ENCODE measurements at places on chromosomes 5 and 9. TPM values are rescaled to one million over a fixed set of nuclear protein-coding genes. Genes with fewer than 3 reads are reported as not detected.

The SV2C gene
- total RNA-seq, result 0.02 TPM

The ADGRV1 gene
- 0.05 TPM for total RNA-seq

The AK8 gene
- total RNA-seq, result 0.10 TPM

The GABRA1 gene
- total RNA-seq, result not detected

The TLX3 gene
- total RNA-seq, result not detected

The GFI1B gene
- not detected for total RNA-seq

The IFNB1 gene
- 0.26 TPM for total RNA-seq

The UNC13B gene
- total RNA-seq, result 3.6 TPM

The ARL14EPL gene
- total RNA-seq, result not detected

The NUDT12 gene
- total RNA-seq, result 2.1 TPM

The ORM2 gene
- not detected for total RNA-seq

The FGD3 gene
- 47.7 TPM for total RNA-seq

GRCh38 chr5:37816331-37816730 lies 23.5 kb downstream of the GDNF start:
- DNase-seq, result no peak

- no peak for DNase-seq
Measured at GRCh38 chr9:130532426-130533080, 46.8 kb upstream of the FUBP3 start.

GRCh38 chr5:145661737-145662485 lies 173.2 kb downstream of the PRELID2 start:
- no peak for DNase-seq

GRCh38 chr9:112765281-112765680 lies 14.7 kb downstream of the SNX30 start:
- no peak for DNase-seq

- no peak for DNase-seq
Measured at GRCh38 chr5:79793722-79794121, 104.1 kb downstream of the CMYA5 start.

- no peak for DNase-seq
Measured at GRCh38 chr5:56616454-56617160, 198.7 kb upstream of the MAP3K1 start.

DNA sequence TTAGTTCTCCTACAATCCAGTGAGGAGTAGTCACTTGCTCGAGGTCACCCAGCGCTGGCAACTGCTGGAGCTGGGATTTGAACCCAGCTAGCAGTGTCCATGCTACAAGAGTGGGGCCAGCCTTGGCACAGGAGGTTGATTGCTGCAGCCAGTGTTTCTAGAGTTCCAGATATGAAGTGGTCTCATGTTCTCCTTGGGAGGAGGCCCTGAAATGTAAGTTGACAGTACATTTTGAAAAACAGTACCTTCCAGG lies 802 bp downstream of the CCDC107 start:
- DNase-seq, result peak; percentile 42

GRCh38 chr5:93572101-93572607 lies 8.9 kb downstream of the NR2F1-AS1 start:
- no peak for DNase-seq

GRCh38 chr5:30112867-30113266 lies 1080.6 kb upstream of the CDH6 start:
- DNase-seq, result no peak

DNA sequence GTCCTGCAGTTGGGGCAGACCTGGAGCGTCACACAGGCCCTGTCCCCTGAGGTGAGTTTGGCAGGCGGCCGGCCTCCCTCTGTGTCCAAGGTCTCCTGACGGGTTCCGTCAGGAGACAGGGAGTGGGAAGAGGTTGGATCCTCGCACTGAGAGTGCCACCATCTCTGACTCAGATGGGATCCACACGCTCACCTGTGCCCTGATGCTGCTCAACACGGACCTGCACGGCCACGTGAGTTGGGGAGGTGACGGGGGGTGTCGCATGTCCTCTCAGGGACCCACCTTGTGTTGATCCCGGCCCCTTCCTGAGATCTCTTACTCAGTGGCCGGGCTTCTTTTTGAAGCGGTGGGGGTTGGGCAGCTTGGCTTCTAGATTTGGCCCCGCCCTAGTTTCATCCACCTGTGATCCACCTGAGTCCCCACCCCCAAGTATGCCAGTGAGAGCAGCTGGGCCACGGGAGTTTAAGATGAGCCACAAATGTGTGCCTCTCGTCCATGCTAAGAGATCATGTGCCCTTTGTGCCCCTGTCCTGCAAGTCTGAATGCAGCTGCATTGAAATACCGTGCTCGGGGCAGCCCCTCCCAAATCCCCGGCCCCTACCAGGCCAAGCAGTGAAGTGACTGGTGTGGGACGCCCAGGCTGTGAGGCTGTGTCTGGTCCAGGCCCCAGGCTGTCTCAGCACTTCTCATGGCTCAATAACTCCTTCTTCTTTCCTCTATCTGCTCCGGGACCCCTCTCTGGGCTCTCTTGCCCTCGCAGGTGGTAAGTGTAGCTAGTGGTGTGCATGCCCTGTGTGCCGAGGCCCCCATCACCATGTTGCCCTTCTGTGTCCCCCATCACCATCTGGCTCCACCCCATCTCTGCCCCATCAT lies 27.2 kb downstream of the PSD2 start:
- no peak for DNase-seq

DNA sequence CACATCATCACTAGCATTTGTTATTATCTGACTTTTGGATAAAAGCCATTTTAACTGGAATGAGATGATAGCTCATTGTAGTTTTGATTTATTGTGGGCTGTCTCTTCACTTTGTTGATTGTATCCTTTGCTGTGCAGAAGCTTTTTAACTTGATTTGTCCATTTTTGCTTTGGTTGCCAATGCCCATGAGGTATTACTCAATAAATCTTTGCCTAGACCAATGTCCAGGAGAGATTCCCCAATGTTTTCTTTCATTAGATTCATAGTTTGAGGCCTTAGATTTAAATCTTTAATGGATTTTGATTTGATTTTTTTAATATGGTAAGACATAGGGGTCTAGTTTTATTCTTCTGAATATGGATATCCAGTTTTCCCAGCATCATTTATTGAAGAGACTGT lies 28.8 kb upstream of the SMARCA2 start:
- no peak for DNase-seq

DNA sequence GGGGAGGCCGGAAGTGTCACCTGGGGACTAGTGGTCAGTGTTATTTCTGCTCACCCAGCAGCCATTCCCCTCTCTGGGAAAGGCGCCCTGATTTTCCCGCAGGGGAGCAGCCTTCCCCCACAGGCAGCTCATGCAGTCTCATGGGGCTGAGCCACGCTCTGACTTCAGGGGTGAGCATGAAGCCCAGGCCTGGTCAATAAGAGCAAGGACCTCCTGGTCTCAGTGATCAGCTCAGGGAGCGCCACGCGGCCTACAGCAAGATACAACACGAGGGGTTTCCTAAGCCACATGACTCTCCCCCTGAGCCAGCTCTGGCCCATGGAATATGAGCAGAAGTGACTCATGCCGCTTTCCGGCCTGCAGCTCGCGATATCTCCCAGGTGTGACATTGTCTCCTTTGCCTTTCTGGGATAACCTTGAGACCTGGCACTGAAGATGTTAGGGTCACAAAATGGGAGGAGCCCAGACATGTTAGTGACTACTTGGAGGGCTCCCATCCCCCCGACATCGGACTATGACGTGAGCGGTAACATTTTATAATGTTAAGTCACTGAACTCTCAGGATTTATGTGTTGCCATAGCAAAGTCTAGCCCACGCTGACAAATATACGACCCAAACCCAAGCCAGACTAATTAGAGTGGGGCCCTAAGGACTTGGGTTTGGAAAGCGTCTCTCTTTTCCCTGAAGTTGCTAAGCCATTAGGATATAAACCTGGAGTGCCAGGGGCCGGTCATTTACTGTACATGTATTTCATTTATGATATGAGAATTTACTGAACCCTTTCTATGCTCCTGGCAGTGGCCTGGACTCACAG lies 46.5 kb upstream of the GFPT2 start:
- DNase-seq, result no peak

DNA sequence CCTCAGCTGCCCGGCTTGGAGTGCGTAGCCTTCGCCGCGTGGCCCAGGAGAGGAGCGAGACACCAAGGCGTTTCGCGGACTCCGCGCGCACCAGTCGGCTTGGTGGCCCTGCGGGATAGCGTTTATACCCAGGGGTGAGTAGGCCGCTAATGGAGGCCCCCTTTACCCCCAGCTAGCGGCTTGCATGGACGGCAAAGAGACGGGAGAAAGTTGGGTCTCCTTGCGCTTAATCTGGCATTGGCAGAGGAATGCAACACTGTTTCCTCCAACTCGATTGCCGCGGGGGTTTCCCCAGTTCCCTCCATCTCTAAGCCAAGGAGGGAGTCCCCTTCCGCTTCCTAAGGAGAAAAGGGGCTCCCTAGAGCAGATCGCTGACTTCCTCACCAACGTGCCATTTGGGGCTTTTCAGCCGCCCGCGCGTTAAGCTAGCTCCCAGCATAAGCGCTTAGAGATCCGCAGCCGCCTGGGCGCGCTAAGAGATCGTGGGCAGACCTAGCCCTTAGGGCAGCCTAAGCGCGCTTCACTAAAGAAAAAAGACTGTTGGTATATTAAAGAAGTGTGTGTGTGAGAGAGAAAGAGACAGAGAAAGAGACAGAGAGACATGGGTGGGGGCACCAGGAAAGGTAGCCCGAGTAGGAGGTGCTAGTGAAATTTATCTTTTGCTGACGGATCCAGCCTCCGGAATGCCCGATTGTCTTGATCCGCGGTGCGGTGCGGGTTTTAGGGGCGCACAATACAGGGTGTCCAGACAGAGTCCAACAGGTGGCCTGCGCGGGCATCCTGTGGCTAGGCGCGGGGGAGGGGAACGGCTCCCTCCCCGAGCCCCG lies 597.9 kb upstream of the SGCD start:
- no peak for DNase-seq

GRCh38 chr5:95102080-95102479 lies 182.8 kb downstream of the MCTP1 start:
- no peak for DNase-seq

DNA sequence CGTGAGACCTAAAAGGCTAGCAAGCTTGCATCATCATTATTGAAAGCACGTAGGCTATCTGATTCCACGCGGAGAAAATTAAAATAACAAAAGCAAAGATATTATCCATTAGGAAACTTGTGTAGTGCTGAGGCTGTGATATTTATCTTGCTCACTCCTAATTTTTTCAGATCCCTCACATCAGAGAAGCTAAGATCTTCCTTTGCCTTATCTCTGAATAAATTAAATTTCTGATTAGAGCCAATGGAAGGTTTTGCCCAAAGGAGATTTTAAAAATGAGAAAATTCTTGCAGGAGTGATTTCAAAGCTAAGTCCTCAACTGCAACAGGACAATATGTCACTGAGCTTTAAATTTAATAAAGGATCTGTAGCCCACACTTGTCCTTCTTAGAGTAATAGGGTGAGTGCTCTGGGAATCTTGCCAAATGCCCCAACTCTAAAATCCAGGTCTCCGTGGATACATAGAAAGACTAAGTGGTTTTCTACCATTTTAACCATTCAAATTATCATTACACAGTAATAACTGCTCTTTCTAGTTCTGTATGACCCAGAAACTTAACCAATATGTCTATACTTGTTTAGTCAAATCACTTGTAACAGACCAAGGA lies 295.0 kb downstream of the CAAP1 start:
- DNase-seq, result no peak

Data from activated CD4-positive, alpha-beta memory T cell treated with anti-CD3 and anti-CD28 coated beads for 36 hours (primary cell).